ENCODE measurements at places on chromosomes 2 and 18.

- DNase-seq: no peak
Measured at GRCh38 chr2:50356858-50357257, 675.1 kb downstream of the NRXN1 start.

DNA sequence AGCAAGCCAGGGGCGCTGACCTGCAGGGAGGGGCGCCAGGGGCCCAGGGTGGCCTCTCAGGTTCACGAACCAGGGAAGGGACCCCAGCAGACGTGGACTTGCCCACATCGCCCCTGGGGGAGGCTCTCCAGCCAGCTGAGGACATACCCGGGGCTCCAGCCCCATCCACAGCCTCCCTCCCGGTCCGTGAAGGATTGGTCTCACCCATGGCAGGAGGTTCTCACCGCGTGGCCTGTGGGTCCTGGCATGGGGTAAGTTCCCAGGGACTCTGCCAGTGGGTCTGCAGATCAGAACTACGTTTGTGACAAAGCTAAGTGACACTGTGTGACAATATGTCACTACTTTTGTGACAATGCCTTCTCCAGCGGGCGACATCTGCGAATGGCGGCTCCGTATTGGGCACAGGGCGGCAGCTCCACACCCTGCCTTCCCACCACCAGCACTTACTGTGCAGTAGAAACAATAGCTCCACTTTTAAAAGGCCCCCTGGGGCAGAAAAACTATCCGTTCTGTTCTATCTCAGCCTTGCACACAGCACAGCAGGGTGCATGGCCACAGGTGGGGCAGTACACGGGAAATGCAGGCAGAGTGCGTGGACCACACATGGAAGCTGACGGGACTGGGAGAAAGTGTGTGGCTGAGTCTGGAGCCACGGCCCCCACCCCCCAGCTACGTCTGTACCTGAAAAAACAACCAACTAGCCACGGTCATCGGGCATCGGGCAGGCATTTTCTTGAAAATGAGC lies 65.2 kb upstream of the CTDP1 start:
- DNase-seq: no peak

GRCh38 chr2:229371086-229371485 lies 100.0 kb upstream of the PID1 start:
- no peak for DNase-seq

GRCh38 chr18:50724751-50725151 lies 95.1 kb downstream of the MRO start:
- no peak for DNase-seq

DNA sequence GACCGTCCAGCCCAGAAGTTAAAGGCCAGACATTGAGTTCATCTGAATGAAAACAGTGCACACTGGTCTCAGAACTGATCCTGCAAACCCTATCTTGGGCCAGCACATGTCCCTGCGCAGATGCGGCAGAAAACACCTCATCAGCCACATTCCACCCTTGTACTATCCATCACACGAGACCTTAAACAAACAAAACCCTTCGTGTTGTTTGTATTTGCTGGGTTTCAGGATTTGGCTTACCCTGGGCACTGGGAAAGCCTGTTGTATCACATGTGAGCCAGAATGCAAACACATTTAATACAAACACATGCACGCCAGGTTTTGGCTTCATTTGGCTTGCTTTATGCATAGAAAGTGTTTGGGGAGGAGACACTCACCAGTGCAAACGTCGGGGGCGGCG lies 12.5 kb downstream of the WIPF1 start:
- no peak for DNase-seq

Data from stimulated activated CD4-positive, alpha-beta T cell treated with anti-CD3 and anti-CD28 coated beads, Interleukin-4, amount 100 ng/mL, for 48 hours (primary cell).